ENCODE measurements at places on chromosomes 16 and 17.

- DNase-seq, result no peak
Measured at GRCh38 chr16:2827831-2828520, 2.1 kb upstream of the ZG16B start.

DNA sequence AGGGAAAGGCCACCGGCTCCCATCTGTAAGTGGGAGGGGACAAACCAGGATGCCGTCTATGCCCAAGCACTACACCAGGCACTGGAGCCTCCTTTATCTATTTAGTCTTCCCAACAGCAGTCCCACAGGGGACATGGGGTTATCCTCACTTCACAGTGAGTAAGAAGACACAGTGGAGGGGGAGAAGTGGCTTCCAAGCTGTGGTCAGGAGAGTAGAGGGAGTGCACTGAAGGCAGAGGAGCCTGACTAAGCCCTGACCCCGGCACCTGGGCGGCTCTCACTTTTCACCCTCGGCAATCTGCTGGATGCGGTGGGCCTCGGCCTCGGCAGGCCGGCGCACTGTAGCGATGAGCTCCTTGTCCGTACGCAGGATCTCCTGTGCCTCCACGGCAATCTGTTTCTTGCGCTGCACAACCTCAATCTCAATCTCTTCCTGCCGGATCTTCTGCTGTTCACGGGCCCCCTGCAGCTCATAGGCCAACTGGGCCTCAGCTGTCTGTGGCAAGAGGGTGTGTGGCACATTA lies 15.9 kb downstream of the FLOT2 start:
- no peak for DNase-seq

GRCh38 chr17:20314834-20315233 lies 152.5 kb downstream of the LGALS9B start:
- DNase-seq, result no peak

GRCh38 chr17:12098568-12098967 lies 77.9 kb downstream of the MAP2K4 start:
- no peak for DNase-seq

DNA sequence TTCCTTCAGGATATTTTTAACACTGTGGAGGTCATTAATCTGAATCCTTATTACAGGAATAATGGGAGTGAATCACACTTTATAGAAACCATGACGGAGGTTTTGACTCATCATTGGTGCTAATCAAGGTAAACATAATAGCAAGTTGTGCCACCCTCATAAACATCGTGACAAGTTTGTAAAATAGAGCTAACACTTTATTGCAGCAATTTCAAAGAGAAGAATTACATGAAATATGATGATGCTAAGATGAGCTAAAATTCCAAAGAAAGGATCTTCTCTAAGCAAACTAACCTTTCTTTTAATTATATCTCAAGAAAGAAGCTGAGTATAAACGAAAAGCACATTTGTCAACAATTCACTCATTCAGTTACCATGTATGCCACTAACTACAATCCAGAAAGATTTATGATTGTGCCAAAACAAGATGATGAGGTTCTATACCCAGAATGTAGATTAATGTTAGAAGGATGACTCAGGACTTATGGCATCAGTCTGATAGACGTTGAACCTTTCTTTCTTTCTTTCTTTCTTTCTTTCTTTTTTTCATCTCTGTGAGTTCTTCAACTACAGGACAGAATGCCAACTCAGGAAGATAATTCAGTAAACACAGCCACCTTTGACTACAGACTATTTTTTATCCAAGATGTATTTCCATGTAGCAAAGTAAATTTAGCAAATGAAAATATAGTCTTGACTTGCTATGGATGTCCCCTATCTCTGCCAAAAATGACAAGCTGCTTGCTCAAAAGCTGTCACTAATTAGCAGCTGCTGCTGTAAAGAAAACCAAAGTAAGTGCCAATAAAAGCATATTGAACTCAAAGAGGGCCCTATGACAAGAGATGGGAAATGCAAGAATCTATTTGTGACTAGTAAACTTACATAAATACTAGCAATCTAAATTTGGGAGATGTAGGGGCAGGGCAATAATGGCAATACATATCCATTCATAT lies 23.3 kb downstream of the STAT5B start:
- DNase-seq, result peak; percentile 17

DNA sequence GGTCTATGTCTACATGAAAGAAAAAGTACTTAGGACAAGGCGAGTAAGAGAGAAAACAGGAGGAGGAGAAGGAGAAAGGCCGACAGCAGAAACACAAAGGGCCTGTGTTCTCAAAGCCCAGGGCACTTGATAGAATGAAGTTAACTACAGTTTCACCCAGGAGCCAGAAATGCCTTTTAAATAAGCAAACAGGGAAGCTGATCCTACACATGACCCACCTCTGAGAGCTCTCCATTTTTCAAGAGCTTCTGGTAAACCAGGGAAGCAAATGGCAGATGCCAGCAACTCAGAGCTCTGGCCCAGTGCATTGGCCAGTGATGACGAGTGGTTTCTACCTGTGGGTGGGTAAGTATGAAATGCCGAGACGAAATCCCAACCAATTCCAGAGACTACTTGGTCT lies 163.4 kb downstream of the ZFHX3 start:
- DNase-seq, result no peak

DNA sequence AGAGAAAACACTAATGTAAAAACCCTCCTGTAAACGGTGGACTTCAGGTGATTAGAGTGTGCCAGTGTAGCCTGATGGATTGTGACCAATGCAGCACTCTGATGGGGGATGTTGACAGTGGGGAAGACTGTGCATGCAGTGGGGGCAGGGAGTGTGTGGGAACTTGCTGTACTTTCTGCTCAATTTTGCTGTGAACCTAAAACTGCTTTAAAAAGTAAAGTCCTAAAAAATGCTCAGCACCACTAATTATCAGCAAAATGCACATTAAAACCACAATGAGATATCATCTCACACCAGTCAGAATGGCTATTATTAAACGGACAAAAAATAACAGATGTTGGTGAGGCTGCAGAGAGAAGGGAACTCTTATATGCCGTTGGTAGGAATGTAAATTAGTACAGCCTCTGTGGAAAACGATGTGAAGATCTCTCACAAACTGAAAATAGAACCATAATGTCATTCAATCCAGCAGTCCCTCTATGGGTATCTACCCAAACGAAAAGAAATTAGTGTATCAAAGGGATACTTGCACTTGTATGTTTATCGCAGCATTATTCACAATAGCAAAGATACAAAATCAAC lies 9.7 kb upstream of the ULK2 start:
- no peak for DNase-seq

DNA sequence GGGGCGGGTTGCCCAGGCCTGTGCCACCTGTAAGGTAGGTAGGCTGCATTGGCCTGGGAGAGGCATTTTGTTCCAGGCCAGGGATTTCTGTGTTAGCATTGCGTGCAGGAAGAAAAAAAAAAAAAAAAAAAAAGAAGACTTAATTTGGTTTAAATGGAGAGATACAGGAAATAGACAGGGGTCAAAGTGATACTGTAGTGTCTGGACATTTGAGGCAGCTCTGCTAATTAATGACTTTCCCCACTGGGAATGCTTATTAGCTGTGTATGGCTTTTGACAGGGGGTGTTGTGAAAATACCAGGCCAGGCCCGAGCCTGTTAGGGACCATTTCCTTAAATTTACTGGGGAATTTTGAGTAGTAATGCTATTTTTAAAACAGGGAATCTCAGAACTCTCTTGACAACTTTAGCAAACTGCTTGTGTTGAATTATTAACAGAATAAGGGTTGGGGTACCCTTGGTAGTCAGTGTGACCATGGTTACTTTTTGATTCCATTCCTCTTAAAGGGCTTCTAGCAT lies 1.0 kb downstream of the MAP2K4 start:
- DNase-seq, result no peak

DNA sequence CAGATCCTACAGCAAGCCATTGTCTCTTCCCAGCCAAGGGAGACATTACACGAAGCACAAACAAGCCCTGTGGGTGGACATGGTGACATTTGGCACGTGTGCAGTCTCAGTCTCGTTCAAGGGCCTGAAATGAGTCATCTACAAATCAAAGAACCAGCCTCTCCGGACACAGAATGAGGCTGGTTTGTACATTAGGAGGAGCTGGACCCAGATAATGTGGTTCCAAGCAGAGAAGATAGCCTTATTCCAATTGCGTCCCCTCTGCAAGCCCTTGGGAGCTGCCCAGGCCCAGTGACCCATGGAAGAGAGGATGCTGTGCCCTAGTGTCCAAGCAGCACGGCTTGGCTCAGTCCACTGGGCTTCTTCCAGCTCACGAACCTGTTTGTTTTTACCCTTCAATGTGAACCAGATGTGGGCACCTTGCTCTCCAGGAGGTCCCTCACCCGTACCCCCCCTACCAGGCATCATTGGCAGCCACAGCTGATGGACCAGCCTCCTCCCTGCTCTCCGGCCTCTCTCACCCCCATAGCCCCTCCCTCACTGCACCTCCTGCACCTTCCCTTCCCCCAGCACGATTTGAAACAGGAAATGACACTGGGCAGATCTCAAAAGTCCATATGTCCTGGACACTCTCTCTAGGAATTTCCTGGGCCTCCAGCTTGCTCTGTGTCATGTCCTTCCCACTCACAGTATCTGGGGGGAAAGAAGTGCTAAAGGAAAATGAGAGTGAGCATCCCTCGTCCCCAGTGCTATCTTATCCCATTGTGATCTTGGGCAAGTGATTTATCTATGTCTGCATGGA lies 26.2 kb downstream of the KPNA2 start:
- DNase-seq, result no peak

GRCh38 chr17:39359994-39360393 lies 41.4 kb downstream of the FBXL20 start:
- no peak for DNase-seq

Measured in hippocampal formation (tissue), 2 donors.